ENCODE measurements at places on chromosomes 13 and 19.

DNA sequence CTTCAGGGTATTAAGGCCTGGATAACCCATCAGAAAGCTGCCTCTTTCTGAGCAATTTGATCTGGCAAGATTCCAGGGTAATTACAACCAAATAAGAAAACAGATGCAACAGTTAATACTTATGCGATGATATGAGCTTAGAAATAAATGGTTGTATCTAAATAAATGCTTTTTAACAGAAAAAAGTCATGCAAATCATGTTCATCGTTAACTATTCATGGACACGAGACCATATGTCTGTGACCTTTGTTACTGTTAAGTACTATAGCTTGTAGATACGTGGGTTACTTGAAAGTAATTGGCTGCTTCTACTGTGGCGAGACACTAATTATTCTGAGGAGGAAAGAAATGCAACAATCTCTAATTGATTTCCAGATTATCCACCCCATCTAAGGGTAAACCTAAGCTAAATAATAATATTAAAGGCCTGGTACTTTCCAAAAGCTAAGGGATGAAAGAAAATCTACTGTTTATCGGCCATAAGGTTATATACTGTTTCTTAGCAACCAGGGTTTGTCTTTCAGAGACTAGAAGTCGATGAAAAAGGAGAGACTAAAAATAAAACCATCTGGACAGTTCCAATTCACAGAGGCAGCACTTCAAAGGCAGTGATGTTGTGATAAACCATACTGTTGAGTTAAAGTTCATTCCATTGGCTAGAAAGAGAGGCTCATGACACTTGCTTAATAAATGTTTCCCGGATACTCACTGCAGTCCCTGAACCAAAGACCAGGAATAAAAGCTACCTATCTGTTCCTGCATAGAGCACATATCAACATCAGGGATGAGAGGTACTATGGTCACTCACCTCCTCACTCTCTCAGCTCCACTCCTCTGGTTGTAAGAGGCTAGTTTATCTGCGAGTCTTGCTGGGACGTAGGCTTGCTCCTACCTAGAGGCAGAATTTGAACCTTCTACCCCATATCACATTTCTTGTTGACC, 1.5 kb downstream of the EPSTI1 start:
- peak; percentile 21 for DNase-seq

DNA sequence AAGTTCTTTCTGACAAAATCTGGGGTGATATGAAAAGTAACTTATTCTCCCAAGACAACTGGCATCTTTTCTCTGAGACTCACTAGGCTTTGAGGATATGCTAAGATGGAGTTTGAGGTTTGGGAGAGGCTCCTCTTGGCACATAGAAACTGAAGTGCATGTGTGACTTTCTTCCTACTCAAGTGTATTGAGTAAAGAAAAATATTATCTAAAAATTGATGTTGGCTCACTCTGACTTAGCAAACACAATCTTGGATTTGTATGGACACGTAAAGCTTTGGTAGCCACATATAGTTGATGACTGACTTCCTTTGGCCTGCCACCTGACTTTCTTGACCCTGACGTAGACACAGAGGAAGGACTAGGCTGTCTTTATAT, 71.1 kb upstream of the KLF12 start:
- DNase-seq = no peak

GRCh38 chr19:36196249-36196648, 18.2 kb downstream of the ZNF565 start:
- no peak for DNase-seq

DNA sequence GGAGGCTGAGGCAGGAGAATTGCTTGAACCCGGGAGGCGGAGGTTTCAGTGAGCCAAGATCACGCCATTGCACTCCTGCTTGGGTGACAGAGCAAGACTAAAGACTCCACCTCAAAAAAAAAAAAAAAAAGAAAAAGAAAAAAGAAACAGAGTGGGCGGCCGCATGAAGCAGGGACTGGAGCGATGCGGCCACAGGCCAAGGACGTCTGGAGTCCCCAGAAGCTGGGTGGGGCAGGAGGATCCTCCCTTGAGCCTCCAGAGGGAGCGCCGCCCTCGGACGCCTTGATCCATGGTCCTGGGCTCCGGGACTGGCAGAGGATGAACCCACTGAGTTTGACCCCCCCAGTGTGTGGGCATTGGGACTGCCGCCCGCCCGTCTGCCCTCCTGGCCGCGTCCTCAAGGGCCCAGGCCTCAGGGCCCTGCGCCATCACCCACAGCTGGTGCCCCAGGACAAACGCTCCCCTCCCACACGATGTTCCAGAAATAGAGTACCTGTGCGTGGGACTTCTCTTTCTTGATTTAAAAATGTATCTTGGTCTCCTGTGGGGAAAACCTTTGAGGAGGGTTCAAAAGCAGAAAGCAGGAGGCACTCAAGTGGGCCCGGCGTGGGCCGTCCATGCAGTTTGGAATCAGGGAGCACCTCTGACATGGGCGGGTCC, 15.5 kb downstream of the BTBD2 start:
- DNase-seq = no peak

DNA sequence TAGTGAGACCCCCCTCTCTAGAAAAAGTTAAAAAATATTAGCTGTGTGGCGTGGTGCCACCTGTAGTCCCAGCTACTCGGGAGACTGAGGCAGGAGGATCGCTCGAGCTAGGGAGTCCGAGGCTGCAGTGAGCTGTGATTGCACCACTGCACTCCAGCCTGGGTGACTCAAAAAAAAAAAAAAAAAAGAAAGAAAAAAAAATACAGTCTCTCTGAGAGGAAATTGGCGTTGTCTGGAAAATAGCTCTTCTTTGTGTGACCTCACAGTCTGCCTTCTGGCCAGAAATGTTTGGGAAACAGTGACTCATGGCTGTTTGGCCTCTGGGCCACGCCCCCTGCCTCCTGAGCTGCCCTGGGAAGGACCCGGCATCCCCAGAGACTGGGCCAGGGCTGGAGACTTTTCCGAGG, 10.7 kb downstream of the MARCHF2 start:
- DNase-seq = peak; percentile 59

- no peak for DNase-seq
Observed at GRCh38 chr13:31946091-31946770, 85.3 kb upstream of the FRY start.

- no peak for DNase-seq
Observed at GRCh38 chr13:33891196-33891742, 73.3 kb downstream of the RFC3 start.

GRCh38 chr13:94716016-94716415, 3.7 kb upstream of the SOX21 start:
- DNase-seq = no peak

GRCh38 chr13:43411211-43411610, 375.6 kb downstream of the ENOX1 start:
- DNase-seq = no peak

DNA sequence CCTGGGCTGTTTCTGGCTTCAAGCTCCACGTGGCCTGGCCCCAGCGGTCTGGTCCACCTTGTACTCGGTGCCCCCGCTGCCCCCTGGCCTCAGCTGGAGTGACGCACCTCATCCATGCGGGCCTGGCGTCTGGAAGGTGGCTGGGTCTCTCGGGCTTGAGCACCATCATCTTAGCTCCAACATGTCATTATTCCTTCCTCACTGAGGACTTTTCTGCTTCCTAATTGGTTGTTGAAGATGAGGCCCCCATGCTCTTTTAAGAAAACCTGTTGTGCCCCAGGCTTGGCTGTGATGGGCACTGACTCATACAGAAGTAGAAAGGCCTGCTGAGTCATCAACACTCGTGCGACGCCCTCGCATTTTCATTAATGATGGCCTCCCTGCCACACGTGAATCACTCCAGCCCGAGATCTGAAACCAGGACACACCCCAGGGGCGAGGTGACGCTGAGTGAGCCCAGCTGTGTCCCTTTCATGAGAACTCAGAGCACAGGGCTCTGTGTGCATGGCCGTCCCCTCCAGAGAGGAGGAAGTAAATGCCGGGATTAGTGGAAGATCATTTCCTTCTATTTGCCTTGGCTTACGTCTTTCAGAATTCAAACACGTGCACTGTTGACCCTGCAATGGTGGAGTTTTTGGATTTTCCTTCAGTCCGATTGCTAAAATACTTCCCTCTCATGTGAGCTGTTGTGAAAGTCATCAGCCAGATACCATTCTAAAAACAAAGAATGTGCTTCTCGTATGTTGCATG, 14.0 kb upstream of the GJA3 start:
- peak; percentile 48 for DNase-seq

GRCh38 chr13:33575378-33575777, 242.6 kb upstream of the RFC3 start:
- DNase-seq = no peak

DNA sequence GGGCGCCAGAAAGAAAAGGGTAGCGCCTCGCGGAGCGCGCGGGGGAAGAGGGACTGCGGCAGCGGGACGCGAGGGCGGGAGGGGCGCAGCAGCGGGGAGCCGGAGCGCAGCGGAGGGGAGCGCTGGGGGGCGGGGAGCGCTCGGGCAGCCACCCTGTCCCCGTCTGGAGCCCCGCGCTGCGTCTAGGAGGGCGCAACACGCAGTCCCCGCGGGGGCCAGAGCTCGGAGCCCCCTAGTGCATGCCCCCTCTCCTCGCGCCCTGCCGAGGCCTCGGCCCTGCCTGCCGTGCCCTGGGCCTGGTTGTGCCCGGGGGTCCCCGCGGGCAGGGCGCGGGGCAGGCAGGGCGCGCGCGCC, 37.9 kb downstream of the SOX1 start:
- DNase-seq = no peak

DNA sequence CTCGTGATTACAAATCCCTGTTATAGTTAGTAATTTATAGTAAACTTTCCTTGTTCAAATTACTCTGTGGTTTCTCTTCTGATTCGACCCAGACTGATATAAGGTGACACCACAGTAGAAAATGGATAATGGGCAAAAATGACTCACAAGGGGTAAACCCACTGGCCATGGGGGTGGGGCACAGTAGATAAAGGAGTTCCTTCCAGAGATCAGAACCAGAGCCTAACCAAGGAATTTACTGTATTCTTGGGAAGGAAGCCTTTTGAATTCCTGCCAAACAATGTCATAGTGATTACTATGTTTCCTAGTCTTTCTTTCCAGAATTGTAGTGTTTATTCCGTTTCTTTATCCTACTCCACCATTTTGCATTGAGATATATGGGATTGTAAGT, 21.9 kb downstream of the MIR17HG start:
- DNase-seq = no peak

- no peak for DNase-seq
Observed at GRCh38 chr13:59837101-59837500, 326.6 kb downstream of the DIAPH3 start.

DNA sequence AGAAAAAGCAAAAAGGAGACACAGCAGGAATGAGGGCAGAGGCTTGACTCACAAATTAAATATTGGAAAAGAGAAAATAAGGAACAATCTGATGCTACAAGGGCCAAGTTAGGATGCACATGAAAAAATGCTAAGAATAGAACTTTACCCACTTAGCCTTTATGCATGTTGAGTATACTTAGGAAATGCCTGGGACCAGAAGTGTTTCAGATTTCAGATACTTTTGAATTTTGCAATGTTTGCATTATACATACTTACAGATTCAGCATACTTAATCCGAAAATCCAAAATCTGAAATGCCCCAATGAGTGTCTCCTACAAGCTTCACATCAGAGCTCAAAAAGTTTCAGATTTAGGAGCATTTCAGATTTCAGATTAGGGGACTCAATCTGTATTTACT, 262.3 kb downstream of the ABCC4 start:
- DNase-seq = no peak

DNA sequence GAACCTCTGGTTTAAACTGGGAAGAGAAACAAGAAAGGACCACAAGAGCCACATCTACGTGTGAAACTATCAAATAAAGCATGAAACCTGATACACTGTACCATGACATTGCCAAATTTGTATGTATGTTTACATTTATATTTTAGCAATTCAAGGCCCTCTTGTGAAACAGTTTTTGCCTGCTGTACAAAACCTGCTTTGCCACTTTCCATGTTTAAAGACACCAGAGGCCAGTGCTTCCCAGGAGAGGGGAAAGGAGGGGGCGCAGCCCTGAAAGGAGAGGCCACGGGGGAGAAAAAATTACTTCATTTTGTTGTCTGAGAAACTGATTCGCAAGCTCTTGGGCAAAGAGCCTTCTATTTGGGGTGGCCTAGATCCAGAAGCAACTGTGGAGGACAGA, 124.8 kb downstream of the DCLK1 start:
- DNase-seq = no peak

- DNase-seq = no peak
Observed at GRCh38 chr13:91017669-91018053, 329.8 kb upstream of the MIR17HG start.

- no peak for DNase-seq
Observed at GRCh38 chr19:48818234-48818820, 7.5 kb upstream of the BCAT2 start.

DNA sequence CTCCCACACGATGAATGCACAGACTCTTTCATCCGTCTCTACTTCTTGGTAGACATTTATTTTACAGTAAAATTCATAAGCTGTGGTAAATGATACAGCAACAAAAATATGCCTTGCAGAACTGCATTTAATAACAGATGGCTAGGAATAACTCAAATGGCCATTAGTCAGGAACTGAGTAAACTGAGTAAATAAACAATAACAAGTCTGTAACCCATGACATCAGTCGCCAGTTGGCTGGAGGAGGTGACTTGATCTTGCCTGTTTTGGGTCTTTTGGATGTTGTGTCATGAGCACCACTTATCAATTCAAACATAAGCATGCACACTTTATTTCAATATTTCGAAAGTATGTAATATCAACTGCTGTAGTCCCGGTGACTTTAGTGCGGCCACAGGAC, 632.6 kb upstream of the ARGLU1 start:
- DNase-seq = no peak

GRCh38 chr19:22807061-22807835, 23.3 kb upstream of the ZNF99 start:
- DNase-seq = no peak

DNA sequence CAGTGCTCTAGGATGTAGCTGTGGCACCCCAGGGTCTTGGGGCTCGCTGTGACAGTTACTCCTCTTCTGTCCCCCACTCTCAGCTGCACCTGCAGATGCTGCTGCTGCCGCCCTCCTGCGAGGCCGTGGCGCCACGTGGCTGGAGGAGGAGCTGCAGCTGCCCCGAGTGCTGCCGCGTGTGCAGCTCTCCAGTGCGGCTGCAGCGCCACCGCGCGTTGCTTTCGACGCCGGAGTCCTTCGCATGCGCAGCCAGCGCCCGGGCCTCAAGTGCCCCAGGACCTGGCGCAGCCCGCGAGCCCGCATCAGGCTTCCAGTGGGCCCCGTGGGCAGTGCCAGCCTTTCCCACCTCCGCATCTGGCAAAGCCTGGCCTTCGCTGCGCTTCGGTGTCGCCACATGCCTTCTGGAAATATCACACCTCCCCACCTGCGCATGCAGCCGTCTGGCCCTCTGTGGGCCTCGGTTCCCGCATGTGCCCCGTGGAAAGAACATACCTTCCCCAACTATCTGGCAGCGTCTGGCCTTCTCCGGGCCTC, 692 bp upstream of the ZNF580 start:
- peak; percentile 53 for DNase-seq

DNA sequence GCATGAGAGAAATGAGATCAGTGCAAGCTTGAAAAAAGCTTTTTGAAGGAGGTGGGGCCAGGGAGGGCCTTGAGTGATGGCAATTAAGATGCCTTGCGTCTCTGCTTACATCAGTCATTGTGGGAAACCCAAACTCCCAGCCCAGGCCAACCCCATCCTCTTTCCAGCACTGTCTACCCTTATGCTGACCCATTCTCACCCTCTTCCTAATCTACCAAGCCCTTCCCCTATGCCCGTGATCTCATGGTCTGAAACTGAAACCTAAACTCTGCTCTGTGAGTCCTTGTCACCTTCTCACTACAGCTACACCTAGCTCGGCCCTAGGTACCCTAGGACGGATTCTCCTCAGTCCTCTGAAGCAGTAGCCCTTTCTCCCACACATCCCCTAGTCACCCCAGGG, 36.0 kb upstream of the SERP2 start:
- DNase-seq = no peak
